ENCODE measurements at places on chromosomes 12 and 14. TPM values are rescaled to one million over a fixed set of nuclear protein-coding genes. Genes with fewer than 3 reads are reported as not detected.

GRCh38 chr12:48739618-48740269 lies 23.2 kb upstream of the CCNT1 start:
- no peak for DNase-seq

GRCh38 chr12:113149361-113150150 lies at the start of gene CFAP73:
Gene CFAP73 (plus strand): TSS chr12:113149724. CDS start chr12:113149858, 134 bp downstream.
- DNase-seq: no peak

The SUOX gene
- total RNA-seq: 8.1 TPM

DNA sequence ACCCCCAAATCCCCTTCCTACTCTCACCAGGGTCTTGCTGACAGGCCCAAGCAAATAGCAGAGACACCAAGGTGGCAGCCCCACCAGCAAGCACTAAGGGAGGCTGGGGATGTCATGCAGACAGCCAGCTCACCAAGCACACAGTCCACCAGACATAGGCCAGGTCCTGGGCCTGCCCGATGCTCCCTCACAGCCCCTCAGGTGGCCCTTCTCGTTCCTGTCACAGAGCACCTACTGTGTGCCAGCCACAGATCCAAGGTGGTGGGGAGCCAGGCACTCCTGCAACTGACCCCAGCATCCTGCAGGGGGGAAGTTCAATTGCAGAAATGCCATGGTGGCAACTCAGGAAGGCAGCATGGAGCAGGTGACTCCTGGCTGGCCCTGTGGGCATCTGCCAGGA lies 60.5 kb upstream of the PNMA1 start:
- no peak for DNase-seq

GRCh38 chr12:3557791-3558620 lies 67.0 kb downstream of the PRMT8 start:
- no peak for DNase-seq

- no peak for DNase-seq
These were observed 90.6 kb upstream of the RTL1 start for GRCh38 chr14:100994082-100994481.

GRCh38 chr12:8605057-8605456 lies 7.6 kb downstream of the AICDA start:
- no peak for DNase-seq

Data from activated naive CD8-positive, alpha-beta T cell treated with anti-CD3 and anti-CD28 coated beads, Interleukin-2, amount 10 ng/mL, durations not matched to agents 7 days and 5 days (primary cell).